ENCODE measurements at places on chromosomes 3 and 15.

DNA sequence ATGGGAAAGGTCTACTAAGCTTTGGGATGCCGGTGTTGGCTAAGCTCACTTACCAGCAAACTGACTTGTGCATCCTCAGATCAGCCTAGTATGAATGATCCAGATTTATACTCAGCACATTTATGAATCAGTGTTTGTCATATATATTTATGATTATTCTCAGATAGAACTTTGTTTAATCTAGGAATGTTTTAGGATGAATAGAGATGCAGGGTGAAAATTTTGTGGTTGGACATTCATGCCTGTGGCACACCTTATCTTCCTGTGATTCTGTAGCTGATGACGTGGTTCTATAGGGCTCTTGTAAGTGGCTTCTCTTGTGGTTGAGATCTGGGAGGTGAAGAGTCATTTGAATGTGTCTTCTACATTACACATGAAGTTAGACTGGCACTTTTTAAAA lies 11.4 kb downstream of the CDIN1 start:
- no peak for DNase-seq

GRCh38 chr15:50265620-50266019 lies at the start of gene HDC:
HDC (minus strand) TSS chr15:50265726; CDS start chr15:50265623, 103 bp downstream.
- no peak for DNase-seq

DNA sequence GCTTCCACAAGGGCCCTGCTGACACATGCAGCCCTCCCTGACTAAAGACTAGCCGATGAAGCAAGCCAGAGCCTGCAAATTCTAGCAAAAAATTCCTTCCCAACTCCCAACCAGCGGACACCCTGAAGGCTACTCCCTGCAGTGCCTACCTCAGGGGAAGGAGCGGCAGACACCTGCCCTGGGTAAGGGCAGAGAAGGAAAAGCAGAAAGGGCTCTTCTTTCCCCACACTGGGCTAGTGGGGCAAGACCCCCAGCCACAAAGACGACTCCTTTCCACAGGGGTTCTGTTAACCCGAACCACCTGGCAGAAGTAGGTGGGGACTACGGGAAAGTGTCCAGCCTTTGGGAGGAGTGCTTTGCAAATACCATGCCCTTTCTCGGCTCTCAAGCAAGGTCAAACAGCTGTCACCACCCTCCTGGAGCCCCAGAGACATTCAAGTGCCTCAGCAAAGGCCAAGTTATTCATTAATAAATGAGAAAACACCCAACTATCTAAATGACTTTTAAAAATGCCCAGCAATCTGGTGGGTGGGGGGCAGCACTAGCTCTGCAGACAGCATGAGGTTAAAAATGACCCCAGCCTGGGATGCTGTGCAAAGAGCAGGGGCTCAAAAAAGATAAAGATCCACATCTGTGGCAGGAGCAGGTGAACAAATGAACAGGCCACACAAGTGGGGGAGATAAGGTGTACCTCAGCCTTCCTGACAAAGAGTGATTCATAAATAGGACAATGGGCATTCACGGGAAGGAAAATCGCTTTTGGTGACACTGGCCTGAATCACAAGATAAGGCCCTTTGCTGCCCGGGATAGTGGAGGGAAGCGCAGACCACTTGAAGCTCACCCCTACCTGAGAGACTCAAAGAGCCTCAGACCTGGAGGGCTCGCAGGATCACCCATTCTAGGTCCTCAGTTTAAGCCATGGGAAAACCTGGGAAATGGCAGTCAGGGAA lies 33.0 kb downstream of the CCDC12 start:
- DNase-seq = no peak

GRCh38 chr3:127211118-127212060 lies 18.5 kb downstream of the PRR23E start:
- peak; percentile 53 for DNase-seq

GRCh38 chr15:81286621-81287121 lies 37.3 kb downstream of the STARD5 start:
- no peak for DNase-seq

- no peak for DNase-seq
Measured at GRCh38 chr15:28178290-28178689, 79.2 kb upstream of the OCA2 start.

GRCh38 chr15:62447742-62448141 lies 282.7 kb upstream of the C2CD4B start:
- DNase-seq = no peak

DNA sequence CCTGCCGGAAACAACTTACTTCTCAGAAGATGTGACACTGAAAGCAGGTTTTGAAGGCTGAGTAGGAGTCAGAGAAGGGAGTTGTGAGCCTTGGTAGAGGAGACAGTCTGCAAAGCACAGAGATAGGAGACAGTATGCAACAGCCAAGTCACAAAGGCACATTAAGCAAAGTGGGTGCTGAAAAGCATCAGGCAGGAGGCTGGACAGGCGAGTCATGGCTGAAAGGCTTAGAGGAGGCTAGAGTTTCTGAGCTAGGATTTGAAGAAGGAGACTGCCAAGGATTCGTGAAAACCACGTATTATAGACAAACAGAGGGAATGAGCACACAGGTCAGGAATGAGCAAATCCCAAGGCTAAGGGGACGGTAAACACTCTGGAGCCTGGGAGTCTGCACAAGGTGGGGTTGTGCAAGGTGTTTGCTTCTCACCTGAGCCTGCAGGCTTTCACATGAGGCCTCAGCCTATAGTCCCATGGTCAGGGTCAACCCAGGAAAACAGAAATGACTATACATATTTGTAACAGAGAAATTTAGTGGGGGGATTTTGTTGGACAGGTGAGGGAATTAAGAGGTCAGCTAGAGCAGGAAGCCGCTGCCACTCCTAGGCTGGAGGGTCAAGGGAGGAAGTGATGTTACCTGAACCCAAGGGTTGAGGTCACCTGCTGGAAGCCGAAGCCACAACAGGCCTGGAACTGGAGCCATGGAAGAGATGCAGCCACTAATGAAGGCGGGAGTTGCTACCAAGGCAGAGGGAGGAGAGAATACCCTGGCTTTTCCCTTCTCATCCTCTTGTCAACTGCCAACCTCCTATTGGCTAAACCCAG lies 23.1 kb upstream of the TRIM71 start:
- no peak for DNase-seq

- DNase-seq = no peak
Measured at GRCh38 chr3:169256796-169257522, 406.6 kb downstream of the MECOM start.

GRCh38 chr3:64916192-64916798 lies 228.5 kb upstream of the ADAMTS9 start:
- no peak for DNase-seq

- DNase-seq = no peak
Measured at GRCh38 chr3:160879859-160880258, 123.8 kb downstream of the PPM1L start.

DNA sequence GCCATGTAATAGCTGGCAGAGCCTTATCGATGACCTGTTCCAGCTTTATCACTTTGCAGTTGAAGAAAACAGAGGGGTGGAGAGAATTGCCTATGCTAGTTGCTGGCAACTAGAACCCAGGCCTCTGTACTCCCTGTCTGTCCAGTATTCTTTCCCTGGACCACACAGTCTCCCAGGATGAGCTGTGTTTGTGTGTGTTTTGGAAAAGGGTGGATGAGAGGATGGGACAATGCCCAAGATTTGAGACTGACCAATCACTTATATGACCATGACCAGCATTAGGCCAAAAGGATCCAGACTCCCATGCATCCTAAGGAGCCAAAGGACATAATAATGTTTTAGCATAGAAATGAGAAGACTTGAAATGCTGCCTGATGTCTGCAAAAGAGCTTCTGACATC lies 102.6 kb downstream of the CD200R1L start:
- DNase-seq = no peak

DNA sequence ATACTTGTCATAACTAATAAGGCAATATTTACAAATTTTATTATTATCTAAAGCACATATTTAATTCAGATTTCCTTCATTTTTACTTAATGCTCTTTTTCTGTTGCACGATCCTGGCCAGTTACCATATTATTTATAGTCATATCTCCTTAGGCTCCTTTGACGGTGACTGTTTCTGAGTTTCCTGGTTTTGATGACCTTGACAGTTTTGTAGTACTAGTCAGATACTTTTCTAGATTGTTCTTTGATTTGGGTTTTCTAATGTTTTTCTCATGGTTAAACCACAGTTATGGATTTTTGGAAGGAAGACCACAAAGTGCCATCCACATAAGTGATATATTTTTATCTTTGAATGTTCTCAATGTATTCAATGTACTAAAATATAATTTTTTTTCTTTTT lies 171.0 kb upstream of the NANOGP8 start:
- DNase-seq = no peak
